NCI-H187 treated with DMSO at 0.1 percent for 48 hours (cell line): ENCODE measurements at places on chromosomes 16 and 17.

GRCh38 chr17:55737976-55738501, 12.8 kb upstream of the PCTP start:
- no peak for DNase-seq

GRCh38 chr16:17723531-17724134, 252.9 kb upstream of the XYLT1 start:
- no peak for DNase-seq

DNA sequence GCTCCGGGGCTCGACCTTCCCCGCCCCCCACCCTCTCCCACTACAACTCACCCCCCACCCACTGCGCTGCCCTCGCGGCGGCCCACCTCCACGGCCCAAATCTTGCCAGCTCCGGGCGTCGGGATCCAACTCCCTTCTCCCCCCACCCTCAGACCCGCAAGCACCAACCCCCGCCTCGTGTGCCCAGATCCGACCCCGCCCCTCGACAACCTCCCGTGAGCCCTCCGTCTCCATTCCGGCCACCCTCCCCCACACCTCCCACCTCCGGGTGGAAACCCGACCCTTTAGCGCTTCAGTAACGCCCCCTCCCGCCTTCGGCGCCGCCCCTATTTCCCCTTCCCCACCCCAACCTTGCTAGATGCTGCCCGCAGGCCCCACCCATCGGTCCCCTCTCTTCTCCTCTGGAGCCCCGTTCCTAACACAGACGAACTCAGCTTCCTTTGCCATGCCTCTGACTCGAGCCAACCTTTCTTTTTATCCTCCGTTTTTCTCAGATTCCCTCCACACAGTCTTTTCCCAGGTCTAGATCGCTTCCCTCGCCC, 717 bp downstream of the UBE2Z start:
- no peak for DNase-seq

DNA sequence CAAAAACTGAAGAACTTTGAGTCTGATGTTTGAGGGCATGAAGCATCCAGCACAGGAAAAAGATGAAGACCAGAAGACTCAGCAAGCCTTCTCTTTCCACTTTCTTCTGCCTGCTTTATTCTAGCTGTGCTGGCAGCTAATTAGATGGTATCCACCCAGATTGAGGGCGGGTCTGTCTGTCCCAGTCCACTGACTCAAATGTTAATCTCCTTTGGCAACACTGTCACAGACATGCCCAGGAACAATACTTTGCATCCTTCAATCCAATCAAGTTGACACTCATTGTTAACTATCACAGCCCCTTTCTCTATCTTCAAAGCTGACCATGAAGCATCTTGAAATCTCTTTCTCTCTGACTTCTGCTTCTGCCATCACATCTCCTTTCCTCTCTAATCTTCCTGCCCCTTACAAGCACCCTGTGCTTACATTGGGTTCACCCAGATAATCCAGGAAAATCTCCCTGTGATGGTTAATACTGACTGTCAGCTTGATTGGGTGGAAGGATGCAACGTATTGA, 115.9 kb upstream of the CDH13 start:
- DNase-seq: no peak

GRCh38 chr16:31439519-31439918, 3.1 kb downstream of the ZNF843 start:
- no peak for DNase-seq

- no peak for DNase-seq
These were observed 6.4 kb upstream of the CCDC57 start for GRCh38 chr17:82219083-82219482.

- no peak for DNase-seq
These were observed 37.2 kb downstream of the CDK5R1 start for GRCh38 chr17:32523827-32524552.

DNA sequence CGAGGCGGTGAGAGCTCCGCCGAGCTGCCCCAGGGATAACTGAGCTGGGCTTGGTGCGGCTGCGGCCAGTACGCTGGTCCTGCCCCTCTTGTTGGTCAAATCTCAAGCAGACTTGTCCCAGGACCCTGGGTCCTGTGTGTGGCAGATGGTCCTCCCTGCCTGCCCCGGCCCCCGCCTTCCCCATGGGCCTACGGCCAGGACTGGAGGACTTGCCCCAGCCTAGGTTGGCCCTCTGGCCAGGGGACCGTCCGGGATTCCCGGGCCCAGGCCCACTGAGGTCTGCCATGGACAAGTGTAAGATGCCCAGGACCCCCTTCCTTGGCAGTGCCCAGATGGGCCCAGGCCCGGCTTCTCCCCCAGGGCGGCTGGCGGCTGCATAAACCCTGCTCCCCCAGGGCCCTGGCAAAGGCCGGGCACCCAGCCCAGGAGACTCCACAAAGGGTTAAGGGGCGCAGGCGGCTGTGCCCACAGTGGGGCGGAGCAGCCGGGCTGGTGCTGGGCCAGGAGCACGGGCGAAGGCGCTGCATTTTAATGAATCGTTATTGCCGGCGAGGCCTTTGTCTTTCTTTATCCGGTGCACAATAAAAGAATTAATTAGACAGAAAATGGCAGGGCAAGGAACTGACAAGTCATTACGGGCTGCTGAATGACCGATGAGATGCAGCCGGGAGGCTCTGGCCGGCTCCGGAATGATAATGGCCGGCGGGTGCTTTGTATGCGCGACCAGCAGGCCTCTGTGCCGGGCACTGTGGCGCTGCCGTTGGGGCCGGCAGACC, 9.1 kb downstream of the SOX8 start:
- no peak for DNase-seq

GRCh38 chr17:61072648-61073047, 327.0 kb upstream of the TBX2 start:
- no peak for DNase-seq

- no peak for DNase-seq
These were observed 25.4 kb downstream of the ZFP90 start for GRCh38 chr16:68564382-68564985.
